ENCODE measurements at places on chromosomes 3 and 15.

DNA sequence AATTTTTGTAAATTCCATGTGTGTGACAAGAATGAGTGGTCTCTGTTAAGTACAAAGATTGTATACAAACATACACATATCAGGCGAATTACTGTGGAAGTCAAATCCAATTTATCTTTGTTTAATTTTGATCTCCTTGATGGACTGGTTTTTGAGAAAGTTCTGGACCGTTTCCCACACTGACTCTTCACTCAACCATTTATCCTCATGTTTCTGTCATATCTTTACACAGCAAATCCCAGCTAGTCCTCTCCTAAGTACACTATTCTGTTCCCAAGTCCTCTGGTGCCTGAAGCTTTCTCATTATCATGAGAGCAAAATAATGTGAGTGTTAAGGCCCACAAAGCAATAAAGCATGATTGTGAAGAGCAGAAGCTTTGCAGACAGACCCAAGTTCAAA lies 189.9 kb downstream of the WNT5A start:
- no peak for DNase-seq

GRCh38 chr3:81713031-81713430 lies 48.4 kb downstream of the GBE1 start:
- DNase-seq, result no peak

GRCh38 chr3:53255775-53256703 lies at the start of gene TKT:
TSS of gene TKT (minus strand) at chr3:53256022. CDS start at chr3:53255942, 80 bp downstream.
- peak; percentile 84 for DNase-seq

- DNase-seq, result no peak
Measured at GRCh38 chr15:100187677-100188076, 154.1 kb downstream of the ADAMTS17 start.

DNA sequence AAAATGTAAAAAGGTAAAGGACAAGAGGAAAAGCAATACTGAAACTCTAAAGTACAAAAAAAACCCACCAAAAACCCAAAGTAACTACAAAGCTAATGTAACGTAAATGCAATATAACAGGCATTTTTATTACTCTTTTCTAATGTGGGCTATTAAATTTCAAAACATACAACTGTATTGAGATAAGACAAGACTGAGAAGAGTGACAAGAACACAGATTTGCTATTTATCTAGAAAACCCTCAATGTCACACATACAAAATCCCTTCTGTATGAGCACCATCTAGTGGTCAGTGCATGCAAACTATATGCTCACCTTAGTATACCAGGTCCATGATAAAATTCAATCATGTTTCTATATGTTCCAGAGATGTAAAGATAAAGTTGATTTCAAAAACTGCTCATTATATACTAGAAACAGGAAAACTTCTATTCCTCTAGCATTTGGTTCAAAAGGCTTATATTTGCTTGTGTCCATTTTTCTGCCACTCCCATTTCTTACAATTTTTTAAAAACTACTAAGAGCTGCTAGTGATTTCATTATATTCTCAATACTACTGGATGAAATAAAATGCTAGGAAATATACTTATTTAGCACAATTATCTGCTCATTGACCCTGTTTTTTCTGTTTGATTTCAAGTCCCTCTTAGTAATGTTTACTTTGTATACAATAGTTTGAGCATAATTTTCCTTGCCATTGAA lies 111.4 kb downstream of the DLG1 start:
- DNase-seq, result no peak

- no peak for DNase-seq
Measured at GRCh38 chr3:184769382-184770170, 42.4 kb upstream of the VPS8 start.

DNA sequence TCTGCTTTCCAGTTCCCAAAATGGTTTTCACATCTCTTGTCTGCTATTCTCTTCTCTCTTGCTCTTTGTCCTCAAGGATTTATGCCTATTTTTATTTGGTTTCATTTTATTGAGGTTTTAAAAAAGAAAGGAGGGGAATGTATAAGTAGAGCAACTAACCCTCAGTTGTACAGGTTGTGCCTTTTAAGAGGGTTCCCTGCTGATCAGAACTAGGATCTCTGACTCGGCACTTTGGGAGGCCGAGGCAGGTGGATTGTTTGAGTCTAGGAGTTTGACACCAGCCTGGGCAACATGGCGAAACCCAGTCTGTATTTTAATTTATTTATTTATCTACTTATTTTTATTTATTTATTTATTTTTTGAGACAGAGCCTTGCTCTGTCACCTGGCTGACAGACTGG lies 123.6 kb downstream of the ZNF609 start:
- no peak for DNase-seq

GRCh38 chr3:126891791-126892190 lies 91.1 kb upstream of the PLXNA1 start:
- no peak for DNase-seq

- DNase-seq, result no peak
Measured at GRCh38 chr3:38473229-38473628, 19.5 kb downstream of the ACVR2B start.

DNA sequence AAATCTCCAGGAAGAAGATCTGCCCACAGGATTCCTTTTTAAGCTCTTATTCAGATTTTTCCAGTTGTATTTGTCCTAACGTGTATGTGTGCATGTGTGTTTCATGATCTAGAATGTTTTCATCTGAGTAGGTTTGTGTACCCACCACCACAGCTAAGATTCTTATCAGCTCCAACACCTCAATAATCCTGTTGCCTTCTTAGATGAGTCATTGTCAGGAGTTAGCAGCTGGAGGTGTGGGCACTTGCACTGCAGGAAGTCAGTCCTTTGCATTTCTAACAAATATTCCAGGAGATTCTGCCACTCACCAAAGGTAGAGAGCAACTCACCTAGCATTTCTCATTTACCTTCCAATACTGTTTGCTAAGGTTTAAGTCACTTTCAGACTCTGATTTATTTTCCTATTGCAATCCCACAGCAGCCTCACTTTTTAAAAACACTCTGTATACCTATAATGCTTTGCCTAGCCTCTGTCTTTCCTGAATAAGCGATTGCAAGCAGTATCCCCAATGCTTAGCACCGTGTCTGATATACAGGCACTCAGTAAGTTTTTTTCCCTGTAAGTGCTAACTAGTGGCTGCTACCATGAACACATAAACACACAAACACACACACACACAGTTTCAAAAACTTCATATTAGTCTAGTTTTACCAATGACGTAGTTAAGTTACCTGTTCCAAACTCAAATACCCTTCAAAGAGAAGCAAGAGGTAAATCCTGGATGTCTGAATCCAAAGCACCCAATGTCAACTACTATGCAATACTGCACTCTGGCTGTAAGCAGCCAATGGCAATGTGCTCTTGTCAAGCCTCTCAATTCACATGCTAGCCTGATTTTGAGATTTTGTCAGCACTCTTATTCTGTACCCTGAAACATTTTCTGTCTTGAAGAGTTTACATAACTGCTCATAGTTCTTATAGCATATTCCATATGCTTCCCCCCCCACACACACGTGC lies 713.5 kb upstream of the LMCD1 start:
- no peak for DNase-seq

GRCh38 chr3:29141918-29142275 lies 139.0 kb upstream of the RBMS3 start:
- no peak for DNase-seq
